T-helper 2 cell treated with Interferon-gamma antibody and Interleukin-4, amounts not matched to agents 100 ng/mL and 5 ng/mL, for 36 hours (primary cell): ENCODE measurements at places on chromosomes 4 and X. TPM values are rescaled to one million over a fixed set of nuclear protein-coding genes. Genes with fewer than 3 reads are reported as not detected.

The CFP gene
- total RNA-seq = 14.8 and 19.3 TPM in 2 replicates

The STS gene
- total RNA-seq = 1.7 and 2.0 TPM in 2 replicates

The CT45A2 gene
- total RNA-seq = not detected in 2 replicates

The UGT2B17 gene
- not detected in 2 replicates for total RNA-seq

The RNF212 gene
- 0.68 and 1.2 TPM in 2 replicates for total RNA-seq

The PABPC4L gene
- total RNA-seq = not detected in 2 replicates

The FGF2 gene
- 0.30 and 0.59 TPM in 2 replicates for total RNA-seq

The STARD8 gene
- total RNA-seq = 2.3 and 2.8 TPM in 2 replicates

The S100P gene
- 34.1 and 37.1 TPM in 2 replicates for total RNA-seq

The SEPSECS gene
- 10.1 and 12.0 TPM in 2 replicates for total RNA-seq

The SERPINA7 gene
- total RNA-seq = not detected in 2 replicates

The CLDN22 gene
- total RNA-seq = not detected in 2 replicates

The PDZD4 gene
- 0.68 and 0.70 TPM in 2 replicates for total RNA-seq

The TMEM150C gene
- total RNA-seq = not detected in 2 replicates

The SPACA5 gene
- not detected in 2 replicates for total RNA-seq

The RADX gene
- 8.0 and 9.0 TPM in 2 replicates for total RNA-seq

The MAGEC3 gene
- not detected in 2 replicates for total RNA-seq

The RAB40AL gene
- total RNA-seq = 0.45 TPM in 1 of 2 replicates, not detected in the other

The PCDH11X gene
- not detected in 2 replicates for total RNA-seq

The CPXCR1 gene
- not detected in 2 replicates for total RNA-seq

The PCDH19 gene
- not detected in 2 replicates for total RNA-seq

The NPY1R gene
- total RNA-seq = not detected in 2 replicates

The IL3RA gene
- 18.1 and 18.4 TPM in 2 replicates for total RNA-seq
